ENCODE measurements at places on chromosomes 16 and 17.

- DNase-seq: no peak
Measured at GRCh38 chr16:56360117-56361008, 65.0 kb downstream of the AMFR start.

DNA sequence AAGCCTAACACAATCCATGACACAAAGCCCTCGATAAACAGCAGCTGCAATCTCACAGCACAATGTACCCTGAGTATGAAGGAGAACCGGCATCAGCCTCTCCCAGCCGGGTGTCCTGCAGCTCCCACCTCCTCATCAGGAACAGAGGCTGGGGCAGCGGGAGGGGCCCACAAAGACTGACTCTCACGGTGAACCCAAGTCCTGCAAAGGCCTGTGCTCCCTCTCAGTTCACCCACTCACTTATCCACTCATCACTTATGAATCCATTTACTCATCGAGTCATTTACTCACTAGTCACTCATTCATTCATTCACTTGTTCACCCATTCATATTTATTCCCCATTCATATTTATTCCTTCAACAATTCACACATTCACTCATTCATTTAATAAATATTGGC lies 11.6 kb downstream of the ZNF423 start:
- no peak for DNase-seq

DNA sequence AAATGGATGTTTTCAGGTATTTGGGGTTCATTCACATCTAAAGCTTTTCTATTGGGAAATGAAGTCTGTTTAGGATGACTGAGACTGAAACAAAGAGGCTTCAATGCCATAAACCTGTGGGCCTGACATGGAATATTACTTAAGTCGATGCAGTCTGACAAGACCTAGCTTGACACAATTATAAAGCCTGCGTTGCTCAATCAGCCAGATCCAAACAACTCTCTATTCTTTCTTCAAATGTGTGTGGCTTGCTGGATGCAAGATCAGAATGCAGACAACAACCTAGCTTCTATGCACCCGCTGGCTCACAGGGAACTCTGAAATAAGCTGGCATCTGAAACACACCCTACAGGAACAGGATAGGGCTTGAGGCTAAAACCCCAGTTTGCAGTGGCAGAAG lies 40.0 kb downstream of the RFFL start:
- DNase-seq: no peak

GRCh38 chr17:16820161-16820877 lies 130.3 kb downstream of the CCDC144A start:
- DNase-seq: no peak

DNA sequence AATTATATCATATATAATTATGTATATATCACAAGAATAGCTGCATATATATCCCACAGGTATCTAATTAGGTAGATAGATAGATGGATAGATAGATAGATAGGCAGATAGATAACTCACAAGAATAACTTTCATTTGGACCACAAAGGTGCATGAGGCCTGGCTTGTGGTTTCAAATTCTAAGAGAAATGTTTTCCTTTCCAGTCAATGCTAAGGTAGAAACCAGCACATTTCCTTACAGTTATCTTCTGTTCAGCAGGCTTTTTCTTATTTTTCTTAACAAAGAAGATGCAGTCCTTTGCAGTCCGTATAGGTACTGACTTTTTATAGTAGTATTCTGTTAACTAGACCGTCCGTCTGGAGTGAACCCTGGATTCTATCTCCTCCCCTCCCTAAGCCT lies 152.9 kb upstream of the ANKFN1 start:
- no peak for DNase-seq

GRCh38 chr16:84048270-84048669 lies 5.7 kb upstream of the SLC38A8 start:
- DNase-seq: no peak

DNA sequence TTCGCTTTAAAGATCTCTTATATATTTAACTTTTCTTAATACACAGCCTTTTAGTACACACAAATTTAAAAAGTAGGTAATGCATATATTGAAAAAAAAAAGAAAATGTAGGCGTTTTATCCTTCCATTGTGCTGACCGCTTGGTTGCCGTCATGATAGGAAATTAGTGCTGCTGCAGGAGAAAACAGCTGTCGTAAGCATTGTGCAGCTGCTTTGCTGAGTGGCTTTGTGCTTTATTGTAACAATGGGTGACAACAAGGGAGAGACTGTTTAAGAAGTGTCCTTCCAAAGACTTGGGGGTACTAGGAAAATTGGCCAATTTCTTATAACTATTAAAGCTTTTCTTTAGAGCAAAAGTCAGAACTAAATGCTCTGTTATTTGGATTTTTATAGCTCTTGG lies 5.0 kb downstream of the HERPUD1 start:
- no peak for DNase-seq

DNA sequence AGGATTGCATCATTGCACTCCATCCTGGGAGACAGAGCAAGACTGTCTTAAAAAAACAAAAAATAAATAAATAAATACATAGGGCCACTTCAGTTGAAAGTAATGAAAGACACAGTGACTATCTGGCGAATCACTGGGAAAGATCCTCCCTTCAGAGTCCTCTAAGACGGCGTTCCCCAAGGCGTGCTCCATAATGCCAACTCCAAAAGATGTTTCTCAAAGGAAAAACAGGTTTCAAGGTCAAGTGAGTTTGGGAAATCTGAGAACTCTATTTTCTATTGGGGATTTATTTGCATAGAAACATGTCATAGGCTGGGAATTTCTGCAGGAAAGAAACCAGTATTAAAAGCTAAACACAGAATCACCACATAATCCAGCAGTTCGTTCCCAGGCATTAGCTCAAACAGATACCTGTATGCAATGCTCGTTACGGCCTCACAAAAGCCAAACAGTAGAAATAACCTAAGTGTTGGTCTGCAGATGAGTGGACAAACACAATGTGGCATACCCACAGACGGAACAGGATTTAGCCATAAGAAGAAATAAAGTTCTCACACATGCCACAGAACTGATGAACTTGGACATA lies 7.9 kb downstream of the KLHDC4 start:
- DNase-seq: no peak

- no peak for DNase-seq
Measured at GRCh38 chr16:56583351-56584168, 5.8 kb upstream of the MT3 start.

DNA sequence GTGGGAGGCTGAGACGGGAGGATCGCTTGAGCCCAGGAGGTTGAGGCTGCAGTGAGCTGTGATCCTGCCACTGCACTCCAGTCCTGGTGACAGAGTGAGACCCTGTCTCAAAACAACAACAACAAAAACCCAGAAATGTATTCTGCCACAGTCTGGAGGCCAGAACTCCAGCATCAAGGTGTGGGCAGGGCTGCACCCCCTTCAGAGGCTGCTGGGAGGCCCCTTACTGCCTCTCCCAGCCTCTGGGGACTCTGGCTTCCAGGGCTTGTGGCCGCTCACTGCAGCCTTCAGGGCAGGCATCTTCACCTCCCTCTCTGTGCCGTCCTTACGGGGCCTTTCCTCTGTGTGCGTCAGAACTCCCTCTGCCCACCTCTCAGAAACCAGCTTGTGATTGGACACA lies 209.4 kb upstream of the GSE1 start:
- no peak for DNase-seq

DNA sequence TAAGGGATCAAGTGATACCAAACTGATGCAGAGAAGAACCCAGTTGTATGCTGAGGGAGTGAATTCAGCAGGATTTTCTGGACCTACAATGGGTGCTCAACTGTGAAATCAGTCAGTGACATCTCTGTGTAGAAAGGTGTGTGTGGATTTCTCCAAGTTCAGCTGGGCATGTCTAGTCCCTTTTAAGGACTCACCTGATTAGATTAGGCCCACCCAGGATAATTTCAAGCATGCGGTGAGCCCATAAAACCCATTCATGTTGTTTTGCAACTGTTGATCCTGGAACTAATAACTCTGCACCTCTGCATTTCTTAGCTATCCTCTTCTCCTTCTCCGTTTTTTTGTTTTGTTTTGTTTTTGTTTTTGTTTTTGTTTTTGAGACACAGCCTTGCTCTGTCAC lies 35.1 kb upstream of the DNAJA2 start:
- no peak for DNase-seq

- DNase-seq: no peak
Measured at GRCh38 chr17:72928454-72929136, 163.9 kb downstream of the SLC39A11 start.

DNA sequence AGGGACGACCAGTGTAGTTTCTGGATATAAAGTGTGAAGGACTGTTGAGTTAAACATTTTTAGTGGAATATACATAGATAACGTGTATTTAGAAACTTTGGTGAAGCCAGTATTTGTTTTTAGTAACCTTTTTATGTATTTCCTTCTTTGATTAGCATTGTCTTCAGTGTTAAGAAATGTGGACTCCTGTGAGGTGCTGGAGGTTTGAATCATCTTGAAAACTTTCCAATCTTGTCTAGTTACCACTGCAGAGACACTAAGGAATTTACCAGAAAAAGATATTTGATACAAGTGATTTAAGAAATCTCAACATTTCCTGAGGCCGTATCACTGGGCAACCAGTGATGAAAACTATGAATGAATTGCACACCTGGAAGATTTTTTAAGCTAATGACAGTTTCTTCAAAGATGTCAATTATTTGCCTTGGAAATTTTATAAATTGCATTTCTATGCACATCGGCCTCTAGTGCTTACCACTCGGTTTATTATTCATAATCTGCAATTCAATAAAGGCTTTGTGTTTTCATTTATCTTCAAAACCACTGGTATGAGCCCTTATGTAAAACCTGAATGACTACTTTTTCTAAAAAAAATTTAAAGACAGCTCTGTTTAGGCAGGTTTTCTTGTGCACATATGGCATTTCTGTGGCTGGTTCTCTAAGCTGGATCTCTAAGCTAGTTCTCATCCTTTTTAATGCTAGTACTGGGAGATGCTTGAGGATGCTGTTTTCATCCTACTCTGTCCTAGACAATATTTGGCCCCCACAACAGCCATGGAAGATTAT lies 31.4 kb upstream of the ADCY7 start:
- no peak for DNase-seq
